Stimulated activated CD4-positive, alpha-beta T cell treated with anti-CD3 and anti-CD28 coated beads, Interleukin-1b, Interleukin-23, amount 100 ng/mL, for 24 hours (primary cell): ENCODE measurements at places on chromosomes 1 and 21.

GRCh38 chr1:45787905-45788304 is 15.5 kb upstream of the MAST2 start:
- DNase-seq, result no peak

DNA sequence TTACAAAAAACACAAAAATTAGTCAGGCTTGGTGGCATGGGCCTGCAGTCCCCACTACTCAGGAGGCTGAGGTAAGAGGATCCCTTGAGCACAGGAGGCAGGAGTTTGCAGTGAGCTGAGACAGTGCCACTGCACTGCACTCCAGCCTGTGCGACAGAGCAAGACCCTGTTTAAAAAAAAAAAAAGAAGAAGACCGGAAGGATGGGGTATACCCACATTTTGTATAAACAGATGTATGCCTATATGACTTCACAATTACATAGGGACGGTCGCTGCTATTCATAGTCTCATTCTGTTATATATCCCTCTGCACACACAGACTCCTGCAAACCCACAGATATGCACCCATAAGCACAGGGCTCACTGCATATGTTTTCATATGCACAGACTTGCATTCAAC is 12.7 kb downstream of the LCK start:
- no peak for DNase-seq

DNA sequence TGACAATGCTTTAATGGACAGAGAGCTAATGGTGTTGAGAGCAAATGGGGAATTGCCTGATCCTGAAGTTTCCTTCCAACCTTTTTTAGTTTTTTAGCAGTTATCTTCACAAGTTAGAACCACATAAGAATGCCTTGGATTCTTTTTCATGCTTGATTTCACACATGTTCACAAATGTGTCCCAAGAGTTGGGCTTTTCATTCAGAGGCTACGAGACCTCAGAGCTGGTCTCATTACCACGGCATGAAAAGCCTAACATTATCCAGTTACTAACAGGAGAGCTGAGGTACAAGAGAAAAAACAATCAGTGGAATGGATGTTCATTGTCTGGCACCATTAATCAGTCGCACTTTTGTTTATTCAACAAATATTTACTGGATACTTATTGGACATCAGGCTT is 340.6 kb downstream of the ZNF326 start:
- no peak for DNase-seq

- DNase-seq, result no peak
Observed at GRCh38 chr1:5617179-5617520, 375.1 kb downstream of the NPHP4 start.

DNA sequence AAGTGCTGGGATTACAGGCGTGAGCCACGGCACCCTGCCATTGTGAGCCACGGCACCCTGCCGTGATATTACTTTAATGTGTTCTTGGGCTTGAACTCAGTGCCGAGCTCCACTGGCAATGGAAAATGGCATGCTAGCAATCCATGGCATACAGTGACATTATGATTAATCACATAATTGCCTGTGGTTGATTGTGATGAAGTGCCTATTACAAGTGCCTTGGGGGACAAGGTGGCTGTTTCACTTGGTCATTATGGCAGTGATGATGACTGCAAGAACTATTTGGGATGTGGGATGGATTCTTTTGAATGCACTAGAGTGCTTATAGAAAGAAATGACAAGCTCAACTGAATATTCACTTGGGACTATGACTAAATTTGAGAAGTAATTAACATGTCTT is 22.3 kb upstream of the HPCAL4 start:
- DNase-seq, result no peak

DNA sequence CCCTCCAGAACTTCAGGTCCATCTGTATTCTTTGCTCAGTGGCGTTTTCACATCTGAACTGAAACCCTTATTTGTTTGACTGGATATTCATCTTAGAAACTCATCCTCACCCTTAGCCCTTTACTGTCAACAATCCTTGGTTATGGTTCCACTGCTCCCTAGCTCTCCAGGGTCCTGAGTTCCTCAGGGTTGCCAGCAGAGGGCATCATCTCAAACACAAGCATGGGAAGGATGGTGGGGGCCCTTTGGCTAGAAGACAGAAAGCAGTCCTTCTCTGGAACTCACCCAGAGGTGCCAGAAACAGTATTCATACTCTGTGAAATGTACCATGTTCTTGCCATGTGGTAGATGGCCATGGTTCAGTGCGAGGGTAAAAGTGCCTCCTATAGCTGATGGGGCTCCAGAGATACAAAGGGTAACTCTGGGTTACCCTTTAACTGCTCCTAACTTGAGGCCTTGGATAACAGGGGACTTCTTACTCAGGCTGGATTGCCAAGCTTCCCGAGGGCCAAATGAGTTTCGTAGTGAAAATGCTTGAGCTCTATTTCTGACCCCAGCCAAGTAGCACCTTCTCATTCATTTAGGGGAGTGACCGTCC is 11.3 kb downstream of the NCSTN start:
- DNase-seq, result no peak

DNA sequence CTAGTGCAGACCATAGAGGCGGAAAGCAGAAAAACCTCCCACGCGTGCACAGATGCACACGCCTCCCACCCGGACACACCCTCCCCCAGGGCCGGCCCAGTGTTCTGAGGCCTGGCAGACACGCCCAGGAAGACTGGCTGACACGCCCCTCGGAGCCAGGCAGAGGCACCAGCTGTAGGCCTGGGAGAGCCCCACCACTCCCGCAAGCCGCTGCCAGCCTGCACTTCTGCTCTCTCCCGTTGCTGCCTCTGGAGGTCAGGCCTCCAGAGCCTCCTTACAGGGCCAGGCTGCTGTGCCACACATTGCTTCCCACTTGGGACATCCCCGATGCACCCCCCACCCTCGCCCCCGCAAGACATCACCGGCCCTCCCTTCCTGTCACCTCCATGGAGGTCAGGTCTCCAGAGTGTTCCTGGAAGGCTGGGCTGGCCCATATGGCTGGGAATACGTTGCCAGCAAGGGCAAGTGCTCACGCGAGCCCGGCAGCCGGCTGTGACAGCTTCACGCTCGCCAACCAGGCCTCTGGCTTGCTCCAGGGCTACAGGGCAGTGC is 40.4 kb downstream of the CASZ1 start:
- DNase-seq, result no peak

GRCh38 chr1:236064674-236065508 is at the start of gene NID1:
NID1 (minus strand) TSS chr1:236065090; CDS start chr1:236065079, 11 bp downstream.
- no peak for DNase-seq

DNA sequence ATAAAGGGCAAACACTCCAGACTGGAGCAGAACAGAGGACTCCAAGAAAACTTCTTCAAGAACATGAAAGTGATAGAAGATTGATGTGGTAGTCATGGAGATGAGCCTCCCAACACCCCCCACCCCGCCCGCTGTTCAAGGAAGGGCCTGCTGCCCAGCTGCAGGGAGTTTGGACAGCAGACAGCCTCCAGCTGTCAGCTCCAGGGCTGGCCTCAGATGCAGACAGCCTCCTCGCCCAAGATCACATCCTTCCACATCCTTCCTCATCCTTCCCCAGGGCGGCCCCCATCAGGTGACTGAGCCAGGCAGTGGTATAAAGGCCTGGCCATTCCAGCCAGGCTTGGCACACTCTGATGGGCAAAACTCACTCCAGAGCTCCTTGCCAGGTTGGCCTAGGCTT is 24.6 kb downstream of the HMGN2 start:
- no peak for DNase-seq

DNA sequence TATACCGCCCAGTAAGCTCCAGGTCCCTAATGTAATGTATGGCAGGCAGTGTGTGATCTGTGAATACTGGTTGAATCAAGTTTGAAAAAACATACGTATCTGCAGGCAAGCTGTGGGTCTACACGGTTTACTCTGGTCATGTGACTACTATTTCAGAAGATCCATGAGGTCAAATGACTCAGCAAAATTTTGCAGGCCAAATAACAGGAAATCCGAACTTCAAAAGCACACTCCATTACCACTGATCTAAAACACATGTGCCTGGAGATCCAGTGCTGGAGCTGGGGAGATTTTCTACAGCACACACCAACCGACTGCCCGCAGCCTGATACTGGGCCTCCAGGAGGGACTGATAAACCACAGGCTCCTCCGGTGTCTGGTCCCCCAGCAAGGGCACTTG is 64.5 kb upstream of the SLC44A3 start:
- DNase-seq, result no peak

DNA sequence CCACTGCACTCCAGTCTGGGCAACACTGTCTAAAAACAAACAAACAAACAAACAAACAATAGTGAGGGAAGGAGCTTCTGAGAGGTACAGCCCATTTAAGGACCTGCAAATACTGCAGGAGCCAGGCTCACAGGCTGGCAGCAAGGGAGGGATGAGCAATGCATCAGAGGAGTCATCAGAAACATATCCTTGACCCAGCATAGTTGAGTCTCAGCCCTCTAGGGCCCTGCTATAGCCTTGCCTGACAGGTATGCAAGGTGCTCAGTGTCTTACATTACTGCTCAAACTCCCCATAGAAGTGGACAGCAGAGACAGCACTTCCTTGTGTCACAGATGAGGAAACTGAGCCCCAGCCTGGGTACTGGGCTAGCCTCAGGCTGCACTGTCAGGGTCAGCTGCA is 7.3 kb upstream of the TTC4 start:
- no peak for DNase-seq

DNA sequence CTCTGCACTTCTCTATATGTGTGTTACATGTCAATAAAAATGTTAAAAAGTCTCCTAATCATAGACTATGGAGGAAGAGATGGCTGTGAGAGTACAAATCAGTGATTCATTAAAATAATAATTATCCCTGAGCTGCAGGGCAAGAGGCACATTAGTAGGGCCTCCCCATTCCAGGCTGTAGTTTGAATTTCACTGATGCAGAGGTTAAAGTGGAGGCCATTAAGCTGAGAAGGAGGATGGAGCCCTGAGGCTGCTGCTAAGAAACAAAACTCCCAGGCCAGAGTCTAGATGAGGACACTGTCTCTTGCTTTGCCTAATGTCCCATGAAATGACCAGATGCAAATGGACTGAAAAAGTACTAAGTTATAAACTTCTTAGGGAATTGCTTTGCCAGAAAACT is 89.1 kb upstream of the WDR26 start:
- DNase-seq, result no peak

DNA sequence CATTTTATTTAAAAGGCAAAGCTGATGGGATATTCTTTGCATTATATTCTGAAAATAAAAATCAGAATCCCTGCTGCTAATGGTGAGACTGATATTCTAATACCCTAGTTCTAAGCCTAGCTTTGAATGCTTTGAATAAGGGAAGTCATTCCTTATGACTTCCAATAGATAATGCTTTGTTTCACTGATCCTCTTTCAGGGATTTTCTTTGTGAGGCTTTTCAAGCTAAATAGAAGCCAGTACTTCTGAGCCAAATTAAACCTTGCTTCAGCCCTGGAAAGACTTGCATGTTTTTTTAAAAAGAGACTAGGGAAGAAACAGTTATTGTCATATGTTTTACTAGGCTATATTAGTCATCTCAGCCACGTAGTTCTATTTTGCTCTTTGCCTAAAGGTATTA is 68.5 kb upstream of the CACYBP start:
- no peak for DNase-seq

DNA sequence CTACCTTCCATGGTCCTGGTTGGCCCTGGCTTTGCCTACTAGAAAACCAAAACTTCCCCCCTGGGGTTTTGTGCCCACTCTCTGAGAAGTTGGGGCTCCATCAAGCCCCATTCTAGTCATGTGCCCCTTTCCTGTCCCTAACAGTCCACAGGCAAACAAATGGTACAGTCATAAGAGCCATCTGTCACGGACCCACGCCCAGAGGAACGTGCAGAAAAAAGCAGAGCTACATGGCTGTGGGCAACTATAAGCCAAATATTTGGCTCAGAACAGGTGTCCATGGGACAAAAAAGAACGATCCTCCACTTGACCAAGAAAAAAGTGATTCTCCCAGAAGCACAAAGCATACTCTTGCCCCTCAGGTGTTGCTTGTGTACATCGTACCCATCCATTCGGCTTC is 14.6 kb upstream of the TRNAU1AP start:
- no peak for DNase-seq

DNA sequence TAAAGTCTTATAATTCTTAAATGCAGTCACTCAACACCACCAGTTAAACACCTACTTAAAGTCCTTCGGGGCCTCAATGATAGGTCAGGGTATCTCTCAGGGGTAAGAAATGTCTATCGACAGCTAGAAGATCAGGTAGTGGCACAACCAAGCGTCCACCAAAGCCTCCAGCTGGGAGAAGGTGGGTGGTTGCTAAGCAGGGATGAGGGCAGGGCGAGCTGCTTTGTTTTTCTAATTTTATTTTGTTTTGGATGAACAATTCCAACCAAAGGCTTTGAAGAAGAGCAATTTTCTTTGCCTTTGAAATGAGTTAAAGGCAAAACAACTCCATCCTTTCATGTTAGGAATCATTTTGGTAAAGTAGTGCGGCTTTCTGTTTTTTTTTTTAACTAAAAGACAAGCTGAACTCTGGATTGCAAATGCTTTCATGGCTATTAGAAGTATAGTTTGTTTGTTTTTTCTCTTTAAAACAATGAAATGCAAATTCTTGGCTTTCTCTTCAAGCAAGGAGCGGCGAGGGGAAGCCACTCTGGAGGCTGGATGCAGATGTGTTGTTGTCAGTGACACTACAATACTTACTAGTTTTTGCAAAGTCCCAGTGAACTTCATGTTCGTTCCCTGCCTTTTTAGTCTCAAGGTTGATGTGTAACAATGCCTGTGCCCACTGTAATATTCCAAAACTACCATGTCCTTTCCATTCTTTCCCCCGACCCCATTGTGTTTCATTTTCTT is 106.0 kb downstream of the MRPS6 start:
- no peak for DNase-seq

GRCh38 chr1:17624611-17625233 is 85.2 kb downstream of the ARHGEF10L start:
- no peak for DNase-seq

GRCh38 chr1:77533660-77534305 is 148.7 kb downstream of the ZZZ3 start:
- DNase-seq, result peak; percentile 38

- no peak for DNase-seq
Observed at GRCh38 chr1:156342166-156342955, 4.0 kb downstream of the TSACC start.

- no peak for DNase-seq
Observed at GRCh38 chr1:232917053-232917452, 33.4 kb upstream of the NTPCR start.

DNA sequence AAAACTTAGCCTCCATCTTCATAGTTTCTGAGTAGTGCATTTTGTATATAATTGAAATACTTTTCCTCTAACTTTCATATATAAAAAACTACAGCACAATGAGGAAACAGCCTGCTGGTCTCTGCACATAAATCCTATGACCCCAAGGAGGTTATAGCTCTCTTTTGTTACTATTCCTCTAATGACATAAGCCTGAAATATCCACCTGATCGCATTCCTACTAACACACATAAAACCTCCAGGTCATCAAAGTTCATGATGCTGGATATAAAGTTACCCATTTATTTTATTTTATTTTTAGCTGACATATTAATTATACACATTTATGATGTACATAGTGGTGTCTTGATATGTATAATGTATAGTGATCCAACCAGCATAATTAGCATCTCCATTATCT is 1042.0 kb upstream of the B3GALT2 start:
- DNase-seq, result no peak

GRCh38 chr1:6329851-6330250 is 63.7 kb downstream of the ACOT7 start:
- no peak for DNase-seq
